NCI-H2171 (cell line): ENCODE measurements at places on chromosomes 2 and 18.
A peak's percentile ranks its signal among the peaks of the same experiment; 100 is the strongest.

DNA sequence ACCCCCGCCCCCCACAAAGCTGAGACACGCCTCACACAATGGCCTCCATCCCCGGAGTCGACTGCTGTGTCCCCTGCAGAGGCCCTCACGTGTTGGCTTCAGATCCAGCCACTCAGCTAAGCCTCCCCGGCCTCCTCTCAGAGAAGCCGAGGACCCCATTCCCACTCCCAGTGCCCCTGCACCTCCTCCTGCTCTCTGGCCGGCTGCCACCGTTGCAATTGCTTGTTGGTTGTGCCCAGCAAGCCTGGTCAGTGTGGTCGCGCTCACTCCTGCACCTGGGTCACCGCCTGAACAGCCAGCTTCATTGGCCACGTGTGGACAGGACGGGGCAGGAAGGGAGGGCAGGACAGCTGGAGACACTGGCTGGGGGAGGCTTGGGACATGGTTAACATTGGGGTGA, 191.5 kb upstream of the SALL3 start:
- no peak for DNase-seq

GRCh38 chr2:196515051-196515450, 124.5 kb upstream of the CCDC150 start:
- peak; percentile 67 for DNase-seq

GRCh38 chr18:54100920-54101470, 123.5 kb downstream of the MBD2 start:
- no peak for DNase-seq

DNA sequence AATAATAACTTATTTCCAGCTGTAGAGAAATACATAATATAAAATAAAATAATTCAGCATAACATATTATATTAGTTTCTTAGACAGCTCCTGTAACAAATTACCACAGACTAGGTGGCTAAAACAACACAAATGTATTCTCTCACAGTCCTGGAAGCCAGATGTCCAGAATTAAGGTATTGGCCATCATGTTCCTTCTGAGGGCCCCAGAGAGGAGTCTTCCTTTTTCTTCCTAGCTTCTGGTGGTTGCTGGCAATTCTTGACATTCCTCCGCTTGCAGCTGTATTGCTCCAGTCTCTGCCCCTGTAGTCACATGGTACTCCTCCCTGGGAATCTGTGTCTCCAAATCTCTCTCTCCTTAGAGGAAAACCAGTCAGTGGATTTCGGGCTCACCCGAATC, 146.8 kb downstream of the RBM43 start:
- DNase-seq, result no peak

DNA sequence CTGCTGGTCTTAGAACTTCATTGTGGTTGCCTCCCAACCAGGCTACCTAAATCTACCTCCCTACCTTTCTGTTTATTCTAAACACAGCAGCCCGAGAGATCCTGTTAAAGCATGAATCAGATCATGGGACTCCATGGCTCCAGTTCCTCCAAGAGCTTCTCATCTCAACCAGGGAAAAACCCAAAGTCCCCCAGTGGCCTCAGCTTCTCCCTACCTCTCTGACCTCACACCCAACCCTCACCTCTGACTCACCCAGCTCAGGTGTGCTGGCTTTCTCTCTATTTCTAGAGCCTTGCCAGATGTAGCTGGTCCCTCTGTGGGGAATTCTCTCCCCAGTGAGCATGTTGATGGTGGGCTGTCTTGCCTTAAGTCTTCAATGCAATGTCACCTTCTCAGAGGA, 93.8 kb upstream of the COPS8 start:
- no peak for DNase-seq

- DNase-seq, result no peak
Observed at GRCh38 chr2:140604788-140605187, 1526.0 kb downstream of the LRP1B start.

GRCh38 chr2:136439064-136439676, 321.2 kb upstream of the CXCR4 start:
- no peak for DNase-seq

GRCh38 chr18:37124516-37124915, 295.6 kb downstream of the KIAA1328 start:
- DNase-seq, result no peak

- DNase-seq, result no peak
Observed at GRCh38 chr18:31261792-31262582, 56.0 kb upstream of the DSG1 start.

GRCh38 chr2:74760875-74761630, 72.9 kb upstream of the HK2 start:
- no peak for DNase-seq

DNA sequence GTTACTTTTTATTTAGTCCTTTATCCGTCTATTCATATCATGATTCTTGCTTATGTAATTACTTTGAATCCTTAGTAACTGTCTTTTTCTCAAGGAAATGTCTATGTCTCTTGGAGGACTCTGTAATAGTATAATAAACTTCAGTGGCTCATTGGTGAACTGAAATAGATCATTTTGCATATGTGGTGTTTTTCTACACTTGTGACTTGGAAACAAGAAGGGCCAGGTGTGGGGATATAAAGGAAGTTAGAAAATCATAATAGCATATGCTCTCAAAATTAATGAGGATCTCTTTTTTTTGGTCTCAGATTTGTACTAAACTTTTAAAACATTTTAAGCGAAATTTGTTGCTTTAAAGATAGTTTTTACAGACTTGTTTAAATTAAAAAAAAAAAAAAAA, 453.0 kb upstream of the CDH20 start:
- no peak for DNase-seq

GRCh38 chr2:224595518-224595917, 10.4 kb upstream of the CUL3 start:
- no peak for DNase-seq

- peak; percentile 57 for DNase-seq
Observed at GRCh38 chr2:2664989-2665833, 334.1 kb upstream of the MYT1L start.

DNA sequence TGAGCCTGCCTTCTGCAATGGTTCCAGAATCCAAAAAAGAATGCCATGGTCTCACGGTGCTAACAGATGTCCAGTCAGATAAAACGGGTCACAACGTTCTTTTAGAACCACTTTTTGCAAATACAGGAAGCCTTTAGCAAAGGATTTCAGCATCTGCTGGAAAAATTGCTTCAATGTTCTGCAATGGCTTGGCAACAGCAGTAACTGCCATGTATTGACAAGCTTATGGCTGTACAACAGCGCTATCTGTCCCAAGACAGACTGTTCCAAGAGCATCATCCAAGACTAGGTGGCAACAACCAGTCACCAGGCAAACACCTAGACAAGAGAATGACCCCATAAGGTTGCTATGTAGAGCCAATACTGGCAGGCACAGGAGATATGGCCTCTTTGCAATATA, 37.6 kb upstream of the RIOK3 start:
- no peak for DNase-seq

- DNase-seq, result no peak
Observed at GRCh38 chr2:14428056-14428455, 204.5 kb upstream of the LRATD1 start.

- no peak for DNase-seq
Observed at GRCh38 chr2:20832606-20833005, 9.7 kb upstream of the LDAH start.

GRCh38 chr2:169397697-169398096, 35.4 kb upstream of the LRP2 start:
- no peak for DNase-seq

DNA sequence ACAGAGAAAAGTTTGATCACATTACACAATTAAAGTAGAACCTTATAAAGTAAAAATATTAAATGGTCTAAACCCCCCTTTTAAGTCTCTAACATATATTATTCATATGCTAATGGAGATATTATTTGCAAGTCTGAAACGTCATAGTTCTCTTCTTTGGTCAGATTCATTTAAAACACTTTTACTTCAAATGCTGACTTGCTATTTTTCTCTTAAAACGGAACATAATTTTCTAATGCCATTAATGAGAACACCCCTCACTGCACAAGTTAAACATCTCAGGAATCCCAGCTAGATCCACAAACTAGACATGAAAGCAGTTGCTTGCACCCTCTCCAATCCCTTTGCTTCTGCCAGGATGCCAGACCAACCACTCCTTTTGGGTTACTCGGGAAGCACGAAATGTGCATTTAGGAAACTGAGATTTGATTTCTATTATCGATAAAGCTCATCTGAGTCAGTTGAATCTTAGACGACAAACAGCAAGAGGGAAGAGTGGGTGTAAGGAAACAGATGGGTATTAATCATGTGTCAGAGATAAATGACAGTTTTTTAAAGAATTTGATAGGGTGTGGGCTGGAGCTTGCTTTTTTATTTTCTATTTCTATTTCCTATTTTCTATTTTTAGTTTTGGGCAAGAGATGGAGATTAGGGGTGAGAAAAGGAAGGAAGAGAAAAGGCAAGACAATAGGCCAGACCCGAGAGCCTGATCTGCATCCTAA, 1.5 kb downstream of the ADD2 start:
- DNase-seq, result no peak

DNA sequence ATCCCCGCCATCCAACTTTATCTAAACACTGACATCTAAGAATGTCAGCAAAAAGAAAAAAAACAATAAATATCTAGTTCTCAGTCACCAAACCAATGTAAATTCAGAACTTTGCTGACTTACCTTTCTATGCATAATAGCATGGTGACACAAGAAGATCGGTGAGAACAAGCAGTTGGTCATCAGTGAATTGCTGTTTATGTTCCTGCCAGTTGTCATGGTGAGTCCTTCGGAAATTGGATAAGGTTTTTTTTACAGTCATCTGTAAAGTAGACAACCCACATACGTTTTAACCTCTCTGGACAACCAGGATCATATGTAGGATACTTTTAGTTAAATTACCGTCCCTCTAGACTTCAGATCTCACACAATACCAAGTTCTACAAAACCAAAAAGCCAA, 6.2 kb upstream of the GPR75 start:
- DNase-seq, result no peak

GRCh38 chr2:170258382-170258781, 80.4 kb downstream of the MYO3B start:
- no peak for DNase-seq

DNA sequence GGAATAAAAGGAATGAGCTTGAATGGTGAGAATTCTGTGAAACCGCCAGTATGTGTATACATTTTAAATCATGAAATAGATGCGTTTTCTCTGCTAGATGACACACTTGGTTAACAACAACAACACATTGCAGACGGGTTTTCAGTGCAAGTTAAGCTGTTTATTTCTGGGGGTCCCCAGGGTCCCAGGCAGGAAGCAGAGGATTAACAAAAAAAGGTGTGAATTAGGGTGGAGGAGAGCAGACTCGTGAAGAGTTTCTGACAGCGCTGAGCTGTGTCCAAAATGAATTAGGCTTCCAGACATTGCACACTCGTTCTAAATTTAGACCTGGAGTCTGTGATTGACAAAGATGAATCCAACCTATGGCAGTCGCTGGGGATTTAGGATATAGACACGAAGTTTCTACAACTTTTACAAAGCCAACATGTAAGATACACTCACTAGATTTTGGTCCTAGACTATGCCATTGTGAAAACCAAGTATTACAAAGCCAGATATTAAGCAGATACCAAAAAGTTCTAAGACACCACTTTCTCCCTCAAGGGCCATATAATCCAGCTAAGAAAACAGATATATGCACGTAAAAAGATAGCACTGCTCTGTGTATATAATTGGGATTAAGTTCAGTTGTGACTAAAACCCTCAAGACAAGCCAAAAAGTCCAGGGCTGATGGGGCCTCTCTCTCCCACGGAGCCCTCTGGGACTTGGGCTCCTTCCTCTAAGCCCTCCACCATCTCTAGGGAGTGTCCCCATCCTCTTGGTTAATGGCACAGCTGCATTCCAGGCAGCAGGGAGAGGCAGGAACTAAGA, 120.2 kb downstream of the ACAA2 start:
- no peak for DNase-seq

GRCh38 chr2:232438091-232438490, 17.9 kb upstream of the ALPI start:
- DNase-seq, result no peak

DNA sequence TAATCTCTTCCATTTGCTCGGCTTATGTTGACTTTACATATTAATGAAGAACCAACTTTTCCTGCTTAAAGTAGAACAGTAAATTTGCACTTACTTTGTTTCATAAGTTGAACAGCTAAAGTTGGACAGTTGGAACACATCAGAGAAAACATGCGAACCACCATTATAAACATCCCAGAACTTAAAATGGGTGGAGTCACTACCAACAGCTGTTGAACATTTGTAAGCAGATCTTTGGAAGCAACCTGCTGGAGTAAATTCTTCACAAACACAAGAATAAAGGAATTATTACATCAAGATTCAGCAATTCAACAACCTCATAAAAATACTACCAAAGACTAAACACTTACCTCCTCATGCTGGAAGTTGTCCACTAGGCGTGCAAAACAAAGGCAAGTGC, 96.4 kb upstream of the DNER start:
- no peak for DNase-seq

DNA sequence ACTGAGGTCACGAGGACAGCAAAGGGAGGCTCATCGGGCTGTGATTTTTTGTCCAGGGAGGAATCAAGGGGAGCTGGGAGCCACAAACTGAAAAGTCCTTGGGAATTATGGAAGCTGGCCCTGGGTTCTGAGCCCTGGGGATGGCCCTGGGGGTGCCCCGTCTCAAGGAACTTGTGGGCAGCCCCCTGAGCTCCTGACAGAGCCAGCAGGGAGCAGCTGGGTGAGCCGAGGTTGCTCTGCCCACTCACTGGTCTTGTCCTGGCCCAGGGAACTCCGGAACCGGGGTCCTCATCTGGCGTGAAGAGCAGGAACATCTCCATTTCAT, 61.3 kb upstream of the HDAC4 start:
- no peak for DNase-seq

- DNase-seq, result no peak
Observed at GRCh38 chr2:239006622-239007285, 158.9 kb downstream of the TWIST2 start.

GRCh38 chr2:46878886-46879285, 36.7 kb downstream of the MCFD2 start:
- no peak for DNase-seq

- DNase-seq, result no peak
Observed at GRCh38 chr2:106156305-106157296, 37.5 kb downstream of the UXS1 start.

DNA sequence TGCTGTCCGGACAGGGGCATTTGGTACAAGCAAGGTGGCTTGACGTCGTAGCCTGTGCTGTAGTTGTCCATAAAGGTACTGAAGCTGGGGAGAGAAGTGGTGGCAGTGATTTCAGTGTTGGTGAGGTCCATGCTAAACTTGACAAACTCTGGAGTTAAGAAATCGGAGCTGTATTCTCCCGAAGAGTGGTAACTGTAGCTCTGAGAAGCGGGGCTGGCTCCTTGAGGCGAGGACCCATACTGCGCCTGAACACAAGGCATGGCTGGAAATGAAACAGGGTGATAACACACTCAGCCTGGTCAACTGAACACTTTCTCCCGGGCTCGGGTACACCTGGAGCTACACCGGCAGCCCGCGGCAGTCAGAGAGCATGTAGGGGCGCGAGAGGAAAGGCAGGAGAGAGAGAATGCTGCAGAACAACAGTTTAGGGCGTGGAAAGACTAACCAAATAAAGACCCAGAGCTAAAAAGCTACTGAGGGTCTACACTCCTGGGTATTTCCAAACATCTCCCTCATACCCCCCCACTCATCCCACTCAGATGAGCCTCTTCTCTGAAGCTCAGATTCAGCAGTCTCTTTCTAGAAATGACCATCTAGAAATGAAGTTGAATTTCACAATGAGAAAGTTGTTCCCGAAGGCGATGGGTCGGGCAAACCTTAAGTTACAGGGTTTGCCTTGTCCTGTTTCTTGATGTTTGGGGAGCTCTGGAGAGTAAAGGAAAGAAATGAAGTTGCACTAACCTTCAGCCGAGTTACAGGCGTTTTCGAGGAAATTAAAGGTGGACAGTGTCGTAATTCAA, 2.4 kb downstream of the NR4A2 start:
- no peak for DNase-seq
